Sigmoid colon (tissue), 7 donors: ENCODE measurements at places on chromosomes 4 and X. TPM values are rescaled to one million over a fixed set of nuclear protein-coding genes. Genes with fewer than 3 reads are reported as not detected.
A peak's percentile ranks its signal among the peaks of the same experiment; 100 is the strongest.

ARL9 gene
- total RNA-seq = 0.66 TPM

ZNF81 gene
- total RNA-seq = 4.4 TPM

IL13RA1 gene
- total RNA-seq = 54.2 TPM

CDKL2 gene
- 2.5 TPM for total RNA-seq

SPATA4 gene
- not detected for total RNA-seq

SMR3B gene
- not detected for total RNA-seq

FGFR3 gene
- total RNA-seq = 0.41 TPM

F8A3 gene
- total RNA-seq = 7.4 TPM

HAUS3 gene
- total RNA-seq = 12.1 TPM

CSTF2 gene
- total RNA-seq = 6.4 TPM

CENPVL2 gene
- total RNA-seq = not detected

CCSER1 gene
- 1.6 TPM for total RNA-seq

DUSP21 gene
- not detected for total RNA-seq

CYBB gene
- total RNA-seq = 25.0 TPM

ABCG2 gene
- total RNA-seq = 2.9 TPM

VSIG4 gene
- 150 TPM for total RNA-seq

DNA sequence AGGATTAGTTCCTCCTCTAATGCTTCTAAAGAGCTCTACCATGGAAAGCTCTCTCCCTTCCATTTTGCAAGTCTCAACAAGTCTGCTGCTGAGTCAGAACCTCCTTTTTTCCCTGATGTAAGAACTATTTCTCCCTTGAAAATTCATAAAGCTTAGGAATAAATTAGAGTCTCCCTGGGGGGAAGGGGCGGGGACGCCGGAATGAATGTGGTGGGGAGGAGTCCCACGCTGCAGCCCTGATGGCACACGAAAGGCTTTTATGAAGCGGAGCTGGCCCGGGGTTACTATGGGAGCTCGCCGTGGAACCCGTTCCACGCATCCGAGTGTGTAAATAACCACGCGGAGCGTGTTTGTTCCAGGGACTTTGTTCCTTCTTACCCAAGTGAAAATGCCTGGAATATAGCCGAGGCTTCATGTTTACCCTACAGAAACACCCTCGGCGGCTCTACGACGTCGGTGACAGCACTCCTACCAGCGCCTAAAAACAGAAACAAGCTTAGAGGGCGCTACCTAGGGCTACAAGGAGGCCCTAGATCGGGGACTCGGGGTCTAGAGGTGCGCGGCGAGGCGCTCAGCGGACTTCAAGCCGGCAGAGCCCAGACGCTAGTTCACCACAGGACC is 923 bp upstream of the CPEB2 start:
- peak; percentile 92 for DNase-seq

- peak; percentile 77 for DNase-seq
These were observed 288.5 kb upstream of the ZCCHC13 start for GRCh38 chrX:74015379-74016019.

- DNase-seq = no peak
These were observed 12.0 kb downstream of the TRAPPC11 start for GRCh38 chr4:183670960-183671555.

DNA sequence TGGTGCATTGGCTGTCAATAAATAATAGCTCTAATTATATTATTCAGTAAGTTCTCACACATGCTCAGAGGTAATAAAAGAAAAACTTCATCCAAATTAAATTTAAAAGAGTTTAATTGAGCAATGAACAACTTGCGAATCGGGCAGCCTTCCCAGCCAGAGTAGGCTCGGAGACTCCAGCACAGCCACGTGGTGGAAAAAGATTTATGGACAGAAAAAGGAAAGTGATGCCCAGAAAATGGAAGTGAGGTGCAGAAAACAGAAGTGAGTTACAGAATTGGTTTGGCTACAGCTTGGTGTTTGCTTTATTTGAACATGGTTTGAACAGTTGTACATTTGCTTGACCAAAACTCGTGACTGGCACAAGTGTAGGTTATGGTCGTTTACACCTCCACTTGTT is 13.6 kb upstream of the BOD1L1 start:
- DNase-seq = no peak

DNA sequence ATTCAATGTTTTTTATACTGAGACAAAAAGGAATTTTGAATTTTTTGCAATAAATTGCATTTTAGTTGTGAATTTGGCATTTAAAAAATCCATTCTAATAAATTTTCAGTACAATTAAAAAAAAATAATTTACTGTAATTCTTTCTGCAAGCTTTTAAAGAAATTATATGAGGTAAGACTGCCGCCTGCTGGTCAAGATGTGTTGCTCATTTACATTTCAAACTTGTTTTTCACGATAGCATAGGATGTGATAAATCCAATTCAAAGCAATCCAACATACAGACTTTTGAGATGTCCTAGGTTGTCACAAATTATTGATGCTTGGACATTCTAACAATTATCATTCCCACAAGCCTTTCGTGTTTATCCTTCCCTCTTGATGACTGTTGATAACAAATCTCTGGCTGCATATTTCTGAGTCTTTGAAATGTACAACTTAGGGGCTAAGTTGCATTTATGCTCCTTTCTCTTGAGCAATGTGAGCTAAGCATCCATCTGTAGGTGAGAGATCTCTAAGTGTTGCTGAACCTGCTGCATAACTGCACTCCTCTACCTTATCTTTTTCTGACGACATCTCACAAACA is 21.7 kb upstream of the MFAP3L start:
- DNase-seq = no peak

DNA sequence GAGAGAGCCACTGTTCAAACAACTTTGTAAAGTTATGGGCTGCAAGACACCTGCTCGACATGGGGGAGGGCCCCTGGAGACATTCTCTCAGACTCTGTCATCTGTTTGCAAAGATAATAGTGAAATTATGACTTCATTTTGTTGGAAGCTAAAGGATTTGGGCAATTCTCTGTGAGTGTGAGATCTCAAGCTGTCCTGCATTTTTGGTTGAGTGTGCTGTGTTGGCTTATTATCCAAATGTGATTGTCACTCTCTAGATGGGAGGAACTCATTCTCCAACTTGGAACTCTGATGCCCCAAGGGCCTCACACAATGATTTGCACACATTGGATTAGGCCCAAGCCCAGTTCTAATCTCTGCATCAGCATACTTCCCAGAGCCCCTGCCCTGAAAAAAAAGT is 63.7 kb downstream of the STK32B start:
- DNase-seq = no peak

DNA sequence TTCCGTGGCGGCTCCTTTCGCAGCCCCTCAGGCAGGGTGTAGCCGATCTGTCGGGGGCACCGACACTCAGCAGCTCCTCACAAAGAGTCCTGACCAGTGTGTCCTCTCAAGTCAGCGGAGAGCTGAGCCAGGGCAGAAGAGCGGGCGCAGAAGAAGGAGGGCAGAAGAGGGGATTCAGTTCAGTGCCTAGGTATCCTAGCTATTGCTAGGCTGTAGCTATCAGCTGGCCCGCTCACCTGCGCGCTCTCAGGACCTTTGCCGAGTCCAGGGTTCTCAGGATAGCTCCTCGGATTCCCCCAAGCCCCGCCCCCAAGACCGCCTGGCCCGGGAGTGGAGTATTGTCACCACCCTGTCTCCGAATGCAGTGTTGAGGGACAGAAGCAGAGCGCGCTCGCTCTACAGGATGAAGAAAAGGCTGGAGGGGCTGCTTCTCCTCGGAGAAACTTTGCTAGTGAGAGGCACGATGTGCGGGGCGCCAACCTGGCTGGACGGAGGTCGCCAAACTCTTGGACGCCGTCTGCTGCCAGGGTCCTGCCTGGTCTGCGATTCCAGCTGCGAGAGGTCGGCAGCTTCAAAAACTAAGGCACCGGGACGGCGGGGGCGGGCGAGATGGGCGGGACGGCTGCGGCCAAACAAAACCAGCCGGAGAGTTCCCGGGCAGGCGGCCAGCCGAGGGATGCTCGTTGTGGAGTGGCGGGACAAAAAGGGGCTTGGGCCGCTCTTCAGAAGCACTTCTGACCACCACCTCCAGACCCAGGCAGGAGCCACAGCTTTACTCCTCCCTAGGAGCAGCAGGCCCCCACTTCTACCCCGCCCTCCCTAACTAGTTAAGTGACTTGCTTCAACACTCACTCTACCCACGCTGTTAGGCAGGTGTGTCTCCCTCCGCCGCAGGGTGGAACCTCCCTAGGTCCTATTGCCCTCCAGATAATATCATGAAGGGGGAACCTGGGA is at the start of gene XKRX:
Gene XKRX, minus strand, starts transcription at position 258 of the 954 bp plus-strand sequence. CDS start 613 bp downstream, outside the sequence.
- no peak for DNase-seq

GRCh38 chr4:132866616-132867015 is 282.5 kb upstream of the PCDH10 start:
- no peak for DNase-seq

- no peak for DNase-seq
These were observed 2.1 kb downstream of the LEF1 start for GRCh38 chr4:108166441-108167315.

DNA sequence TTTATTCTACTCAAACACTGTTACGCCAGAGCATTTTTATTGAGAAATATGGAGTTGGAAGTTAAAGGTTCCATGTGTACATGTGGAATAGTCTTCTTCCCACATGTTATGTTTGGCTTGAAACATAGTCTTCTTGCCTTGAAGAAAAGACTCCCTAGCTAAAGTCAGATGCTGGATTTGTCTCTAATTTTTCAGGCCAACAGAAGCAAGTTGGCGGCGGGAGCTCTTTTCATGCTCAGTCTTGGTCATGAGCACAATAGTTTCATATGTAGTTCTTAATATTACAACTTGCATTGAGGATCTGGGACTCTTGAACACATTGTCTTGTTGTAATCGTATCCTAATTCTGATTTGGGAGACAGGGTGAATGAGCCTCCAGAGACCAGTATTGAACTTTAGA is 19.4 kb downstream of the SEPTIN11 start:
- no peak for DNase-seq

DNA sequence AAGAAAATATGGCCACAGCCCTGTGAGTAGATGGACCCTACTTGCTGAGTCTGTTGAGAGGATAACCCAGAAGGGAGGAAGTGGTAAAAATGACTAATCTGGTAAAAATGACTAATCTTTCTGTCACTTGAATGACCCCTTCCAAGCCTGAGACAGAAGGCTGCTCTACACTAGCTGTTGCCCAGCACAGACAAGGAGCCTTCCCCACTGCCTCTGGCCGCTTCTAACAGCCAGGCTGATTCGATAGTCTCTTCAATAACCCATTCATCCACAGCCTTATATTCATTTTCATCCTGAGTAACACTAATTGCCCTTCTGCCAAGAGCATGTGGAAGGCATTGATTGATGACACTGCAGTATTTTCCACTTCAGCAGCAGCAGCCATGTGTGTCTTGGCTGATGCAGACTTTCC is 18.4 kb downstream of the MAGEB17 start:
- DNase-seq = no peak

GRCh38 chr4:24594887-24595286 is 10.5 kb upstream of the DHX15 start:
- no peak for DNase-seq

DNA sequence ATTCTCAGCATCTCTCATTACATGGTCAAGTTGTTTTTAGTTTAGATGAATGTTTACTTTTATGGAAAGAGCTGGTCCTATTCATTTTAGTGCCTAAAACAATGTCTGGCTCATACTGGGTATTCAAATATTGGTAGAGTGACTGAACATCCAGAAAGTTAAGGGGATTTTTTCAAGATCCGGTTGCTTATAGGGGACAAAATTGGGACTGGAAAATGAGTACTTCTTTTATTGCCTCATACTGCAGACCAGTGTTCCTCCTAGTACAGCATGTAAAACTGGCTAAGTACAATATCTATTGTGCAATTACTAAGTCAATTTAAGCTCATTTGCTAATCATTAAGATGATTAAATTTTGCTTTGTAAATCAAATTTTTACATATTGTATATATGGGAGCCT is 13.9 kb downstream of the RP2 start:
- no peak for DNase-seq

DNA sequence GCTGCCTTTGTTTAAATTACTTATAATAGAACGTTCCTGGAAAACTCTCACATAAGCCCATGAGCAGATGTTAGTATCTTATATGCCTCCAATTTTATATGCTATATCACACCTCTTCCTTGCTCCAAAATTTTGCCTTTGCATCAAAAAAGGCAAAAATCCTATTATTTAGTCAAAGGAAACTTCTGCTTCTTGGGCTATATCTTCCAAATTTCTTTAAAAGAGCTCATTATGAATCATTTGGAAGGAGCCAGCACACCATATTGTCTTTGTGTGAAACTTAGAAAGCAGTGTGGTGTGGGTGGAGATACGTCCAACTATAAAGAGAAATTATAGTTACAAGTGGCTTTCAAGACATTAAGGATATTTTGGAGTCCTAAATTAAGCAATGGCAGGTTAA is 35.7 kb downstream of the NHS start:
- no peak for DNase-seq

- DNase-seq = no peak
These were observed 81.0 kb downstream of the ADGRA3 start for GRCh38 chr4:22434895-22435294.

DNA sequence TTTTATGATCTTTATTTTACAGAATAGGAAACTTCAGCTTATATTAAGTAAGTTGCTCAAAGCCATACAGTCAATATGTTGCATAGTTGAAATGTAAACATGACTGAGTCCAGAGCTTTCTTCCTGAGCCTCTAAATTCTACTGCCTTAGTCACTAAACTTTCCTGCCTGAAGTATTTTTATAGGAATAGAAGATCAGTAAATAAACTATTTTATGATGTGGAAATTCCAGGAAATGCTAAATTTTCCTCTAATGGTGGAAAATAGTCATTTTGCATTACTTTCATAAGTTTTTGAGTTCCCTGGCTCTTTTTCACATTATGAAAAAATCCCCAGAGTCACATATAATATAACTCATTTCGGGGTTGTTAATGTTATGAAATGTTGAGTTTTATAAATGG is 182.8 kb downstream of the BANK1 start:
- DNase-seq = no peak

- no peak for DNase-seq
These were observed 159.9 kb downstream of the TRIML1 start for GRCh38 chr4:188299161-188299560.

DNA sequence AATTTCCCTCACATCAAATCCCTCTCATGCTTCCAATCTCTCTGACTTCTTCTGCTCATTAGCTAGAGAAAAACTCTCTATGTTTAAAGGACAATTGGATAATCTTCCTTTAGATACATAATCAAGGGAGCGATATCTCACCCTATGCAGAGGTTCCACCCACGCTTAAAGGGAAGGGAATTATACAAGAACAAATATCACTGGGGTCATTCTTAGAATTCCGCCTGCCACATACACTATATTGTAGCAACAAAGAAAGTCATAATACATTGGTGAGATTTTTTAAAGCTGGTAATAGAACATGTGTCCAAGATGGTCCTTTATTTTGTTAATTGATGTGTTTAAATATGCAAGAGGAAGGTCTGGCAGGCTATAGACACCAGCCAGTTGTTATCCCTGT is 31.5 kb downstream of the NKX6-1 start:
- no peak for DNase-seq

DNA sequence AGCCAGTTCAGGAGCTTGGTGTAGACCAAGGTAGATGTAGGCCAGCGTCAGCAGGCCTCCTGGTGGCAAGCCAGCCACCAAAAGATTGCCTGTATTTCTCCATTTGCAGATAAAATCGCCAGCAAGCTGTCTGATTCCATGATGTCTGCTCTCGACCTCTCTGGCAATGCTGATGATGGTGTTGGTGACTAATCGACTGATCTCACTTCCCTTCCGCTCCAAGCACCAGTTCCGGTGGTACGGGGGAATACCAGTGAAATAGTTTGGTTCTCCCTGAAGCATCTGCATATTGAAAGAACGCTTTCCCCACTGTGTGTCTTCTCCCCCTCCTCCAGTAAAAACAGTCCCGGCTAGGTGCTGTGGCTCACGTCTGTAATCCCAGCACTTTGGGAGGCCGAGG is 30.4 kb downstream of the GNL3L start:
- no peak for DNase-seq
